ENCODE measurements at places on chromosomes 1 and 21.
A peak's percentile ranks its signal among the peaks of the same experiment; 100 is the strongest.

DNA sequence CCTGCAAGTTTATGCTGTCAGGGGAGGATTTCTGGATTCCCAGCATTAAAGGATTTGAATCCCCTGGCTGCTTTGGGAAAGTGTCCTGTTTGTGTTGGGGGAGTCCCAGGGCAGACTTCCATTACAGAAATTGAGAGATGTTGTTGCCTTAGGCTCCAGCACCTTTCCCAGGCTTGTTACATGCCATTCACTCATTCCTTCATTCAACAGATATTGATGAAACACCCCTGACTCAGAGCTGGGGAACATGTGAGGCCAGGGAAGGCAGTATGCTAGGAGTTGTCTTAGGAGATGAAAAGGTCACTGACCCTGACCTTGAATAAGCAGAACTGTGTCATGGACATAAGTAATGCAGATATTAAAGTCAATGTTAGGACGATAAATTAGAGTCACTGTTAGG lies 161.7 kb downstream of the NTMT2 start:
- DNase-seq, result no peak

GRCh38 chr1:14970115-14970798 lies 183.3 kb upstream of the TMEM51 start:
- DNase-seq, result no peak

DNA sequence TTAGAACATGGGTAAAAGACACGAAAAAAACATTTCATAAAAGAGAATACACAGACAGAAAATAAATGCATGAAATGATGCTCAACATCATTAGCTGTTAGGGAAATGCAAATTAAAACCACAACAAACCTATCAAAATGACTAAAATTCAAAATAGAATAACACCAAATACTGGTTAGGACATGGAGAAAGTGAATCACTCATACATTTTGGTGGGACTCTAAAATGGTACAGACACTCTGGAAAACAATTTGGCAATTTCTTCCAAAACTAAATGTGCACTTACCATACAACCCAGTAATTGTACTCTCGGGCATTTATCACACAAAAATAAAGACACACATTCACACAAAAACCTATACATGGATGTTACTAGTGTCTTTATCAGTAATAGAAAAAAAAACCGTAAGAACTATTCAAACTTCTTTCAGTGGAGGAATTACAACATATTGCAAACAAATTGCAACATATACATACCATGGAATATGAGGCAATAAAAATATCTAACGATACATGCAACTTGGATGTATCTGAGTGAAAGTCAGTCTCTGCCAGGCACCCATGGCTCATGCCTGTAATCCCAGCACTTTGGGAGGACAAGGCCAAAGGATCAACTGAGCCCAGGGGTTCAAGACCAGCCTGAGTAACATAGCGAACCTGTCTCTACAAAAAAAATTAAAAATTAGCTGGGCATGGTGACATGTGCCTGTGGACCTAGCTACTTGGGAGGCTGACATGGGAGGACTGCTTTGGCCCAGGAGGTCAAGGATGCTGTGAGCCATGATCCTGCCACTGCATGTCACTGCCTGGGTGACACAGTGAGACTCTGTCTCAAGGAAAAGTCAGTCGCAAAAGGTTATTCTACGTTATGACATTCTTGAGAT lies 19.6 kb downstream of the HSF2BP start:
- DNase-seq, result no peak

- DNase-seq, result no peak
Observed at GRCh38 chr1:200154069-200154767, 126.7 kb downstream of the NR5A2 start.

DNA sequence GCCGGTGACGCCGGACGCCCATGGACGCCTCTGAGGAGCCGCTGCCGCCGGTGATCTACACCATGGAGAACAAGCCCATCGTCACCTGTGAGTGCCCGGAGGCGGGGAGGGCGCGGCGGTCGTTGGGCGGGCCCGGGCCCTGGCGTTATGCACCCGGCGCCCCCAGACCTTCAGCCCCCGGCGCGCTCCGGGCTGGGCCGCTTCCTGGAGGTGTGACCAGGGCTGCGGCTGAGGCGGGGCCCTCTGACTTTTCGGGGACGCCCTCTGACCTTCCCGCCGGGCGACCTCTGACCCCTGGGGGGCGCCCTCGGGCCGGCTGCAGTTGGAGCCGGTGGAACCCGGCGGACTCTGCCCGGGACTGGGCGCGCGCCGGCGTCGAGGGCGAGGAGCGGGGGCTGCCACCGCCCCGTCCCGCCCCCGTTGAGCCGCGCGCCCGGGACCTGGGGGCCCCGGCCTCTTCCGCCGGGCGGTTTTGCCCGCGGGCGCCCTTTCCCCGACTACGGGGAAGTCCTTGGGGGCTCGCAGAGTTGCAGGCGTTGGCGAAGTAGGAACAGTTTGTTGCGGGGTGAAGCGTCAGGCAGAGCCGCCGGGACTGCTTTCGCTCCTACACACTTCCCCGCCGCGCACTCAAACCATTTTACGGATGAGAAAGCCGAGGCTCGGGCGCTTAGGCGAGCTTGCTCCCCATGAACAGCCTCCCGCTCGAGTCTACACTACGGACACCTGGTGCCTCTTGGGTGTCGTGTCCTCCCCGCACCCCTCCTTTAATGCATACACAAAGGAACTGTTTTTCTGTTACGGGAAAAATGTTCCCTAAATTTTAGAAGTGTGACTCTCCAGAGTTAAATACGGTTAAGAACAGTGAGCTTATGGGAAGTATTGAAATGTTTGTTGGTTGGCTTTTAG lies 618 bp downstream of the TRAPPC10 start:
- peak; percentile 83 for DNase-seq

- no peak for DNase-seq
Observed at GRCh38 chr1:226074046-226074445, 11.5 kb downstream of the H3-3A start.

GRCh38 chr1:228164561-228165371 lies 838 bp upstream of the IBA57 start:
- no peak for DNase-seq
